ENCODE measurements at places on chromosomes 4 and X. TPM values are rescaled to one million over a fixed set of nuclear protein-coding genes. Genes with fewer than 3 reads are reported as not detected.

The RGN gene
- 16.2 TPM for total RNA-seq

GRCh38 chr4:40890764-40891163 is 141.0 kb downstream of the NSUN7 start:
- no peak for DNase-seq
- peaks cover 28% of the 10 kb centered on the region for H3K36me3 ChIP-seq
- H3K4me1 ChIP-seq, result no peaks in the 10 kb centered on the region
- no peak overlapping the region for H3K27ac ChIP-seq
- no peak overlapping the region for H3K4me3 ChIP-seq
- no peaks in the 10 kb centered on the region for H3K27me3 ChIP-seq

The VCX3B gene
- not detected for total RNA-seq

GRCh38 chr4:45971108-45971507 is 152.7 kb downstream of the GABRG1 start:
- no peak for DNase-seq
- no peaks in the 10 kb centered on the region for H3K4me1 ChIP-seq
- H3K27ac ChIP-seq, result no peak overlapping the region
- H3K4me3 ChIP-seq, result no peak overlapping the region
- H3K27me3 ChIP-seq, result no peaks in the 10 kb centered on the region
- H3K36me3 ChIP-seq, result no peaks in the 10 kb centered on the region

DNA sequence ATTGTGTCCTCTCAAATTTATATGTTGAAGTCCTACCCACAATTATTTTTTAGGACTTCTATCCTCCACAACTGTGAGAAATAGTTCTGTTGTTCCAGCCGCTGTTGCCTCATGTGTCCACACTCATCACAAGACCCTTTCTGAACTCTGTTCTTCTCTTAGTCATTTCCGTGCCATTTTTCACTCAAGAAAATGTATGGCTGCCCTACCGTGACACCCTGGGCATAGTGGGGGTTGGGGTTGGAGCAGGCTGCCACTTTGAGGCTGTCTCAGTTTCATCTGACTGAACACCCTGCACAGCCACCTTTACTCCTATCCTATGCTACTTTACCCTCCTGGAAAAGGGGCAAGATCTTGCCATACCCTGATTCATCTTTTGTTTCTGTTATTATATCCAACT is 319.1 kb downstream of the TENM3 start:
- H3K4me3 ChIP-seq, result no peak overlapping the region
- no peak overlapping the region for H3K27ac ChIP-seq
- no peaks in the 10 kb centered on the region for H3K4me1 ChIP-seq
- no peak for DNase-seq

GRCh38 chrX:16023790-16024734 is 99.3 kb upstream of the GRPR start:
- no peak for DNase-seq
- no peak overlapping the region for H3K27ac ChIP-seq
- H3K27me3 ChIP-seq, result peaks cover 3% of the 10 kb centered on the region
- H3K4me3 ChIP-seq, result no peak overlapping the region

GRCh38 chr4:5217421-5217820 is 166.1 kb downstream of the STK32B start:
- no peaks in the 10 kb centered on the region for H3K27me3 ChIP-seq
- DNase-seq, result no peak
- H3K27ac ChIP-seq, result no peak overlapping the region
- H3K4me3 ChIP-seq, result no peak overlapping the region

The CLGN gene
- 1.6 TPM for total RNA-seq

The OTUD6A gene
- total RNA-seq, result not detected

DNA sequence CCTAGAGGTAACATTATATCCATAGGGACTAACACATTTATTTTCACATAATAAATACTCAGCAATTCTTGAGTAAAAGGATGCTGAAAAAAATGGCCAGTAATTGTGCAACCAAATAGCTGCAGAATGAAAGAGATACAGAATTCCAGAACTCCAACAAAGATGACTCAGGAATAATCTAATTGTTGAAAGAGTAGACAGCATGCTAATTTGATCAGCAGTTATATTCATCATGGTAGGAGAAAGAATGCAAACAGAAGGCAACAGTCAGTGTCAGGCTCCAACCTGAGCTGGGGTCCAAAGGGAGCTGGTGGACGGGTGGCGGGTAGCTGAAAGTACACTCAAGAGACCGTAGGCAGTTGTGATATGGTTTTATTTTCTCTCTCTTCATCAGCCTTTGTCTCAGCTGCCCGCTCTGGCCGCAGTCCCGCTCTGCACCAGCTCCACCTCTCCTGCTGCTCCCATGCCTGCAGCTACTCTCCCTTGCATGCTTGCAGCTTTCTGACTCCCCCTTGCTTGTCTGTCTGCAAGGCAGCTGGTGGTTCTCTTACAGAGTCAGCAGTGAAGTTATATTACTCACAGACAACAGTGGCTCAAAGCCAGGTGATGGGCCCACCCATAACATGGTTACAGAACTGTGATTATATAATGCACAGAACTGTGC is 1150.1 kb downstream of the STIM2 start:
- H3K4me3 ChIP-seq, result no peak overlapping the region
- H3K4me1 ChIP-seq, result no peaks in the 10 kb centered on the region
- DNase-seq, result no peak
- no peak overlapping the region for H3K27ac ChIP-seq
- no peaks in the 10 kb centered on the region for H3K27me3 ChIP-seq

GRCh38 chr4:15322006-15322405 is 105.8 kb upstream of the C1QTNF7 start:
- H3K4me3 ChIP-seq, result no peak overlapping the region
- H3K4me1 ChIP-seq, result no peaks in the 10 kb centered on the region
- DNase-seq, result no peak
- no peak overlapping the region for H3K27ac ChIP-seq
- H3K27me3 ChIP-seq, result no peaks in the 10 kb centered on the region
- no peaks in the 10 kb centered on the region for H3K36me3 ChIP-seq

The CNKSR2 gene
- total RNA-seq, result 3.8 TPM

GRCh38 chr4:130131536-130131935 is 1035.6 kb downstream of the C4orf33 start:
- H3K4me1 ChIP-seq, result no peaks in the 10 kb centered on the region
- DNase-seq, result no peak
- no peak overlapping the region for H3K4me3 ChIP-seq

- DNase-seq, result no peak
- H3K4me1 ChIP-seq, result no peaks in the 10 kb centered on the region
- H3K27ac ChIP-seq, result no peak overlapping the region
Measured at GRCh38 chr4:76544725-76545124, 109.7 kb downstream of the SHROOM3 start.

GRCh38 chr4:7116705-7117104 is 48.8 kb upstream of the GRPEL1 start:
- DNase-seq, result no peak
- no peaks in the 10 kb centered on the region for H3K27me3 ChIP-seq
- H3K4me3 ChIP-seq, result no peak overlapping the region
- H3K36me3 ChIP-seq, result no peaks in the 10 kb centered on the region
- H3K4me1 ChIP-seq, result no peaks in the 10 kb centered on the region
- no peak overlapping the region for H3K27ac ChIP-seq

The ANXA5 gene
- 685 TPM for total RNA-seq

- DNase-seq, result no peak
- no peaks in the 10 kb centered on the region for H3K36me3 ChIP-seq
- no peak overlapping the region for H3K4me3 ChIP-seq
- no peak overlapping the region for H3K27ac ChIP-seq
- H3K4me1 ChIP-seq, result no peaks in the 10 kb centered on the region
- no peaks in the 10 kb centered on the region for H3K27me3 ChIP-seq
Measured at GRCh38 chrX:63426519-63426918, 75.4 kb upstream of the SPIN4 start.

- H3K4me3 ChIP-seq, result no peak overlapping the region
- no peak for DNase-seq
- no peaks in the 10 kb centered on the region for H3K4me1 ChIP-seq
- H3K27ac ChIP-seq, result no peak overlapping the region
- H3K36me3 ChIP-seq, result no peaks in the 10 kb centered on the region
Measured at GRCh38 chr4:75189711-75190335, 256.9 kb downstream of the PARM1 start.

The FATE1 gene
- total RNA-seq, result not detected

Measured in left lung (tissue), 14 donors.